NCI-H146 (cell line): ENCODE measurements at places on chromosomes 6 and 20.
A peak's percentile ranks its signal among the peaks of the same experiment; 100 is the strongest.

DNA sequence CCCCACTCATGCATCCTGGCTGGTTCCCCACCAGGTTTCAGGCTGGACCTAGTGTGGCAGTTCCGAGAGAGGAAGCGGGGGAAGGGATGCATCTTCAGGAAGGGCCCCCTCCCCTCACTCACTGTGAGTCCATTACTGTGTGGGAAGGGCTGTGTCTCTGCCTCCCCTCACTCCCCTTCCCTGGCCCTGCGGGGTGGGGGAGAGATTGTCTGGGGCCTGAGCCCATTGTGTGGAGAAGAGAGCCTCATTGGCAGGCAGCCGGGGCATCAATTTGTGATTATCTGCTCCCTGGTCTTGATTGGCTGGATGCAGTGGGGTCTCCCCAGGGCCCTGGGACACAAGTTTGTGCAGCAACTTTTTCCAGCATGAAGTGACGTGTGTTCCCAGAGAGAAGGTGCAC is 4.1 kb upstream of the MYT1 start:
- no peak for DNase-seq

- DNase-seq, result peak; percentile 96
Measured at GRCh38 chr6:97282726-97283617, at the start of gene MMS22L. Gene MMS22L (minus strand): TSS chr6:97283216. CDS start chr6:97282477, 739 bp downstream.

DNA sequence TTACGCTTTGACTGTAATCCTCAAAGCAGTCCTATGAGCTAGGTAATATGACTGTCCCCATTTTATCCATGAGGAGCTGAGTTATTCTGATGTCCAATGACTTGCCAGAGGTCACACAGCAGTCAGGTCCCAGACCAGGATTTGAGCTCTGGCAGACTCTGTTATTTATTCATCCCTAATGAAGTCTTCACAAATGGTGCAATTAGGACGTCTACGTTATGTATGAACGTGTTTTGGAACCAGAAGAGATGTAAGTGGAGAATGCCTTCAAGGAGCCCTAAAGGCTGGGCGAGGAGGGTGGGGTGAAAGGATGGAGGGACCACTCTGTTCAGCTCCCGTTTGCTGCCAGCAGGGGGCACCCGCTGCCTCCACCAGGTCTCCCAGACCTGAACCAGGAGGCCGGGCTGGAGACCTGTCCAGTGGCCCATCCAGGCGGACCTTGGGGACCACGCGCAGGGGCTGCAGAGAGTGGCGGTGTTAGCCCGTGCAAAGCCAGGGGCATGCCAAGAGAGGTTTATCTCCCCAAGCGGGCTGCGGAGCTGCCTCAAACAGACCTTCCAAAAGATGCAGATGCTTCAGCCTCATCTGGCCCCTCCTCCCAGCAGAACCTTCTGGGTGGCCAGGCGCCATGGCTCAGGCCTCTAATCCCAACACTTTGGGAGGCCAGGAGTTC is 15.2 kb upstream of the ZNF335 start:
- DNase-seq, result peak; percentile 81

DNA sequence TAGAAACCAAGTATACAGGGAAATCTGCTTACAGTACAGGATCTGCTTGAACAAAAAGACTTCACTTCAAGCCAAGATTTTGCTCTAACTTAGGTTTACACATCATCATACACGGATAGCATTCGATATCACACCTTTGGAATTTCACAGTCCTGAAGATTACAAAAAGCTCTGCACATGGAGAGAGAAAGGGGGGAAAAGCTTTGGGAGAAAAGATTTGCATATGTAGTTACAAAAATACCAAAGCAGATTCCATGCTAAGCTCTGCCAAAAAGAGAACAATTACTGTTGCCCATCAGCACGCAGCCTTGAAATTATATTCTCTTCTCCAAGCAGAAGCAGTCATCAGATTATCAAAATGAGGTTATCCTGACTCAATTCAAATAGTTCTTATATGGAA is 62.0 kb downstream of the HIVEP2 start:
- DNase-seq, result no peak

DNA sequence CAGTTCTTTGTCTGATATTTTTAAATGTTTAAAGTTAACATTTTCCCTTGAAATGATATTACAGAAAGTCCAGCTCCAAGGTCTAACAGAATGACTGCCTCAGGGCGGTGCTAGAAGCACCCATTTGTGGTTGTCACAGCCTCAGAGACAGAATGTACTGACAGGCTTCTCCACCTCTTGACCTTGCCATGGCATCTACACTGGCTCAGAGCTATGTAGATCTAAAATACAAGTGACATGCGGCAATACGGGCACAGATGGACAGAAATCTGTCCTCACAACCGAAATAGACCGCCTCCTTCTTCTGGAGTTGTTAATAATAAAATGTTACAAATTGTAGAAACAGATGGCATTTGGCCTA is 167.2 kb upstream of the THEMIS start:
- no peak for DNase-seq

- no peak for DNase-seq
Measured at GRCh38 chr20:15199698-15200097, 862.3 kb upstream of the FLRT3 start.

GRCh38 chr6:3620937-3621336 is 130.6 kb downstream of the PXDC1 start:
- DNase-seq, result no peak

DNA sequence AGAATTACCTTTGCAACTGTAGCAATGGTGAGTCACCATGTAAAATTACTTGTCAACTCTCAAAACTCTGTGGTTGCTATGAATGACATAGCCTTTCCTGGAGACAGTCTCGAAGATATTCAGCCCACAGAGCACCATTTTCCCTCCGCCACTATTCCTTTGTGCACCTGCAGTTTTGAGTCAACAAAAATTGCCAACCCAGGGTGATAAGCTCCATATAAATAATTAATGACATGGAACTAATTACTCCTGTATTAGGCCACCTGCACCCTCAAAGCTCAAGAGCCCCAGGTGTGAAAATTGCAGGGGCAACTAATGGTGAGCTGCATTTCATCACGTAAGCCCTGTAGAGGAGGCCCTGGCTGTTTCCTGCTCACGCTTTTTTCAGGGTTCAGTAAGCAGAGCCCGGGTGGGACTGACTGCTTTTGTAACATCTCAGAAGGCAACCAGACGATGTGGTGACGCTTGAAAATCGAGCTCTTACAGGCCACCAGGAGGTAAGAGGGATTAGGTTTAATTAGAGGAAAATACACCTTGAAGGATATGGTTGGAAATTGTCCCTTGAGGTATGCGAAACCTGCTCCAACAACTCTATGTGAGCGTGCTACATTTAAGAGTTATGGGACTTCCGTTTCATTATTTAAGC is 70.8 kb downstream of the BMP2 start:
- peak; percentile 97 for DNase-seq

DNA sequence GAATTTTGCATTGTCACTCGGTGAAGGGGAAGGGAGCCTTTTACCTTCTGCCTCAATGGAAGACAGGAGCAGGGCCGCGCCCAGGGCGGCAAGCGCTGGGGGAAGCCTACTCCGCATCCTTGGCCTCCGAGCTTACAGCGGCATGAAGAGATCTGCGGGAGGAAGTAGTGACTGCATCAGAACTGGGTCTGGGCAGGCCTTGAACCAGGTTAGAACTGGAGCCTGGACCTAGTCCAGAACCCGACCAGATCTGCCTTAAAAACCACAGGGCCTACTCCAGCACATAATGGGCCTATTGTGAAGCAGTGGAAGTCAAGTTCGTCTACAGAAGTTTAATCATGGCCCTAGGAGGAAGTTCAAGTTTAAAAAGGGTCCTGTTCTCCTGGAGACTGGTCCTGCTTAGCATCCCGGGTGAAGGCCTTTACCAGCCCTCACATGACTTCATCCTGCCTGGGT is 3.1 kb downstream of the COL12A1 start:
- DNase-seq, result no peak

- DNase-seq, result no peak
Measured at GRCh38 chr6:107626645-107627044, 136.7 kb downstream of the SOBP start.

DNA sequence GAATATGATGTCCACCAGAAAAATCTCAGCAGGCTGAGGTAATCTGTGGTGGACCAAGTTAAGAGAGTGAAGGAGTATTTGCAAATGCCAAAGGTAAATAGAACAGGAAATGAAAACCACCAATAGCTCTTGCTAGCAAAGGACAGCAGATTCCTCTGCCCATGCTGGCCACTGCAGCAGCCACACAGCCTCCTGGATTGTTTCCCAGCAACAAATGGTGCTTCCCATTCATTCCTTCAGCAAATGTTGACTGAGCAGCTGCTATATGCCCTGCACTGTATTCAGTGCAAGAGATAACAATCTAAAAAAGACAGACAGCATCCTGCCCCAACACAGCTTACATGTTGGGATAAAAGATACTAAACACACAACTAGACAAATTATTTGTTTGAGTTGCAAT is 11.0 kb downstream of the ROS1 start:
- peak; percentile 30 for DNase-seq

- peak; percentile 98 for DNase-seq
Measured at GRCh38 chr6:149176971-149177667, 140.4 kb upstream of the TAB2 start.

GRCh38 chr6:121523628-121524027 is 88.2 kb downstream of the GJA1 start:
- DNase-seq, result no peak

- no peak for DNase-seq
Measured at GRCh38 chr20:10665027-10665561, 8.7 kb downstream of the JAG1 start.

DNA sequence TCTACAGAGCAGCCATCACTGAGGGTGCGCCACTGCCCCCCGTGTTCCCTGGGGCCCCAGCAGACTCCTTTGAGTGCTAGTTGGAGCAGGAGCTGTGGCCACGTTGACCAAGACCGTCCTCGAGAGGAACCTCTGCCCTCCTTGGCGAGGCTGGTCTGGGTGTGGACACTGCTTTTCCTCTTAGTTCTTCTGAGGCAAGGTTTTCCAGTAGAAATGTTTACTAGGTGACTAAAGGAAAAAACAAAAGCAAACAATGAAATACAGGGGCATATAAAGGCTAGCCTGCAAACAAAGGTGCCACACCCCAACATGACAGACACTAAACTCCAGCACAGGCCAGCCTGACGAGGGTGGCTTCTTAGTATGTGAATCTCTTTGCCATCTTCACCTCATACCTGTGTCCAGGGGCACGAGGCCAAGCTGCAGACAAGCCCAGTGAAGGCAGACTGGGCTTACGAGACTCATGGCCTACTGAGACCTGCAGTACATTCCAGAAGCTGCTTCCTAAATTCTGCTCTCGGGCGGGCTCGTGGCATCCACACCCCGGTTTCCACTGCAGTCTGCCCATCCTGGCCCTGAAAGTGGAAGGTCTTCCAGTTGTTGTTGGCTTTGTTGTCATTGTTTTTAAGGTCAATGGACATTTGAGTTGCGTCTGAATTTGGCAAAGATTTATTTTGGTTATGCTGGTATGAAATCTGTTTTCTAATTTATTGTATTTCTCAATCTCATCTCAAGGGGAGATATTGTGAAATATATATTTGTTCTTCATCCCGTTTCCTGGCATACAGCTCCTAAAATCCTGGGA is 39.2 kb downstream of the FAM50B start:
- no peak for DNase-seq

DNA sequence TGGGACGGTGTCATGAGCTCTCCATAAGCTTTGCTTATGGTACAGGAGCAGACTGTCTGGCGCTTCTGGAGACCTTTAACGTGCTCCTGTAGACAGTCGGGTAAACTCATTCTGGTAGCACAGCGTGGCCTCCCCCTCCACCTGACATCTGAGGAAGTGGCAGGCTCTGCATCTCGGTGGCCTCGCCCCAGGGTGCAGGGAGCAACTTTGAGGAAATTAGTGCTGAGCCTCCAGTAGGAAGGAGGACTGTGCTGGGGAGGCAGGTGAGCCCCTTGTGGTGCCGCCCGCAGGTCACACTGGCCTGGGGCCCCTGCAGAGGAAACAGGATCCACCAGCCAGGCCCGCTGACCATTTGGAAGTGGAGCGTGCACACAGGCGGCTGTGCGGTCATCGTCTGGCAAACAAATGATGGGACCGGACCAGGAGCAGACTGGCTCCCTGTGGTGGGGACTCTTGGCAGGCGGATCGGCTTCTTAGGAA is 57.9 kb downstream of the SYNJ2 start:
- DNase-seq, result peak; percentile 34

- DNase-seq, result no peak
Measured at GRCh38 chr6:43255408-43256054, 12.2 kb downstream of the TTBK1 start.

DNA sequence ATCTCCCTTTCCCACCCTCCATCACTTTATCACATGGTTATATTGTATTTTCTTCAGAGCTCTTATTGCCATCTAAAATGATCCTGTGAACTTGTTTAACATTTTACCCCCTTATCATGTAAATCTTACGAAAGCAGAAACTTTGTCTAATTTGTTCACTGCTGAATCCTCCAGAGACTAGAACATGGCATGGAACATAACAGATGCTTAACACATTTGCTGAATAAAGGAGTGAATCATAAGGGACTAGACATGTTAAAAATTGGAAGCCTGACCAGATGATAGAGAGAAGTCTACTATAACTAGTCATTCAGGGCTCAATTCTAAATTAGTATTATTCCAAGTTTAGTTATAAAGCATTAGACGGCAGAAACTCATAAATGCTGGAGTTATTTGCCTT is 73.3 kb downstream of the MAN1A1 start:
- DNase-seq, result no peak

GRCh38 chr6:149755300-149756260 is 6.0 kb downstream of the PCMT1 start:
- no peak for DNase-seq

DNA sequence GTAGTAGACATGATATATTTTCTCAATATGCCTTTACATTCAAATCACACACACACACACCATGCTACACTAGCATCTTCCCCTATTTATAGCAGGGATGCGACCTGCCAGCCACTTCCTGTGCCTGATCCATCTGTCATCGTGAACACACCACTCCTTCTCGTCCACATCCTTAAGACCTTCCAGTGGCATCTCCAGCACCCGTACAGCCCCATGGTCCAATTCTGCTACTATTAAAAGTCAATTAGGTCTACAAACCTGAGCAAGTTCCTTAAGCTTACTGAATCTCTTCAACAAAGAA is 54.5 kb downstream of the KIF16B start:
- no peak for DNase-seq
